Naive thymus-derived CD8-positive, alpha-beta T cell (primary cell): ENCODE measurements at places on chromosomes 2 and 18. TPM values are rescaled to one million over a fixed set of nuclear protein-coding genes. Genes with fewer than 3 reads are reported as not detected.

- H3K27me3 ChIP-seq: peaks cover 20% of the 10 kb centered on the region
- H3K4me3 ChIP-seq: peak overlapping the region; percentile 34
- DNase-seq: no peak
- H3K36me3 ChIP-seq: no peaks in the 10 kb centered on the region
- H3K27ac ChIP-seq: no peak overlapping the region
- no peaks in the 10 kb centered on the region for H3K4me1 ChIP-seq
Observed at GRCh38 chr18:37393945-37394609, 171.5 kb downstream of the CELF4 start.

DNA sequence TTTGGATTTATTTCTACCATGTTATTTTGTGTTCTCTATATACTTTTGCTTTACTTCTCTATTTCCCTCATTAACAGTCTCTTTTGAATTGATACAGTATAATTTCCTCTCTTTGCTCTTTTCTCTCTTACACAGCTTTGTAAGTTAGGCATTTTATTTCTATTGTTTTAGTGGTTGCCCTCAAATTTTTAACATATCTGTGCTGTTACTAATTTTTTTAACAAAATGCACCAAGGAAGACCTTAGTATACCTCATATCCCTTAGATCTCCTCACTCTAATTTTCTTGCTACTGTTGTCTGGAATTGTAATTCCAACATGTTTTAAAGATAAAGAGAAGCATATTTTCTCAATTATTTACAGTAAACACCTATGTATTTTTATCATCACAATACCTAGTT, 416.8 kb upstream of the SLC14A2 start:
- H3K4me3 ChIP-seq: no peak overlapping the region
- no peak for DNase-seq
- H3K36me3 ChIP-seq: no peaks in the 10 kb centered on the region
- H3K4me1 ChIP-seq: no peaks in the 10 kb centered on the region

DNA sequence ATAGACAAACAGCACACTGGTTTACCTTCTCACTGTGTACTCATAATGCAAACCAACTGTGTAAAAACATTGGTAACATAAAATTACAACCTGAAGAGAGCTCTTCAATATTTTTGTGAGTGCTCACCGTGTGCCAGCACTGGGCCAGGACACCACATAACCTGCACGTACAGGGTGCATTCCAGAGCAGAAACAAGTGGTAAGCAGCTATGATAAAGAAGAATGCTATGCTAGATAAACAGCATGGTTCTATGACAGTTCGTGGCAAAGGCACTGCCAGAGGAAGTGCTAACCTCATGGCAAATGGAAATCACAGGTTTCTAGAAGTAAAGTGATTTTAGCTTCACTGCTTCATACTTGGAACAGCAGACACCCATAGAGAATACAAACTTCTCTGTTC, 343.5 kb downstream of the MTX2 start:
- H3K27ac ChIP-seq: no peak overlapping the region
- H3K4me1 ChIP-seq: no peaks in the 10 kb centered on the region
- H3K4me3 ChIP-seq: no peak overlapping the region
- peaks cover 18% of the 10 kb centered on the region for H3K27me3 ChIP-seq
- H3K36me3 ChIP-seq: no peaks in the 10 kb centered on the region
- no peak for DNase-seq

- no peak overlapping the region for H3K27ac ChIP-seq
- H3K36me3 ChIP-seq: no peaks in the 10 kb centered on the region
- no peak for DNase-seq
- H3K4me1 ChIP-seq: no peaks in the 10 kb centered on the region
- H3K27me3 ChIP-seq: no peaks in the 10 kb centered on the region
- no peak overlapping the region for H3K4me3 ChIP-seq
Observed at GRCh38 chr2:128607911-128608506, 289.3 kb upstream of the HS6ST1 start.

DNA sequence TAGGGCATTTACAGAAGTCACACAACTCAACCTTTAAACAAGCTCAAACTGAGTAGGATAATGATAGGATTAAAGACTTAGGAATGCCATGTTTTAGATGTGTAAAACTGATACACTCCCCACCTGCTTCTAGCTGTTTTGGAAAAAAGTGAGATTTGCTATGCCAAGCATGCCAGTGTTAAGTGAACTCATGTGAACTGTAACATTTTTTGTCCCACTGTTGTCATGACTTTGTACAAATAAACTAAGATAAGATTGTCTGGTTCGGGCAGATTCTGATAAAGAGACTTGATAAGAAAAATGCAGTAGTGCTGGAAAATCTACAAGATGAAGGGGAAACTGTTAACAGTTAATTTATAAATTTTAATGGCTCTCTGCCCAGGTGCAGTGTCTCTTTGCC, 66.5 kb downstream of the GLS start:
- peaks cover 5% of the 10 kb centered on the region for H3K4me1 ChIP-seq
- H3K27me3 ChIP-seq: no peaks in the 10 kb centered on the region
- DNase-seq: no peak
- peak overlapping the region; percentile 91 for H3K27ac ChIP-seq

Gene CXCR2
- not detected for total RNA-seq

DNA sequence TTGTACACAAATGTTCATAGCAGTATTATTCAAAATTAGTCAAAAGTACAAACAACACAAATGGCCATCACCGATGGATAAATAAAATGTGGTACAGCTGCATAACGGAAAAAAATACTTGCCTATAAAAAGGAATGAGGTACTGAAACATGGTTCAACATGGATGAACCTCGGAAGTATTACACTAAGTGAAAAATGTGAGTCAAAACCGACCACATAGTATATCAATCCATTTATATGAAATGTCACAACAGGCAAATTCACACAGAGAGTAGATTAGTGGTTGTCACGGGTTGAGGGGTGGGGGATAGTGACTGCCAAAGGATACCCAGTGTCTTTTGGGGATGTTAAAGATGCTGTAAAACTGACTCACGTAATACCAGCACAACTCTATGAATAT, 3.5 kb downstream of the SS18 start:
- H3K27me3 ChIP-seq: no peaks in the 10 kb centered on the region
- no peak for DNase-seq
- H3K4me1 ChIP-seq: peaks cover 38% of the 10 kb centered on the region

Gene UCN
- total RNA-seq: 6.9 TPM

GRCh38 chr2:33607251-33607721, 8.2 kb upstream of the FAM98A start:
- H3K4me1 ChIP-seq: peaks cover 2% of the 10 kb centered on the region
- H3K27me3 ChIP-seq: peaks cover 8% of the 10 kb centered on the region
- H3K36me3 ChIP-seq: no peaks in the 10 kb centered on the region
- no peak overlapping the region for H3K27ac ChIP-seq
- no peak overlapping the region for H3K4me3 ChIP-seq

DNA sequence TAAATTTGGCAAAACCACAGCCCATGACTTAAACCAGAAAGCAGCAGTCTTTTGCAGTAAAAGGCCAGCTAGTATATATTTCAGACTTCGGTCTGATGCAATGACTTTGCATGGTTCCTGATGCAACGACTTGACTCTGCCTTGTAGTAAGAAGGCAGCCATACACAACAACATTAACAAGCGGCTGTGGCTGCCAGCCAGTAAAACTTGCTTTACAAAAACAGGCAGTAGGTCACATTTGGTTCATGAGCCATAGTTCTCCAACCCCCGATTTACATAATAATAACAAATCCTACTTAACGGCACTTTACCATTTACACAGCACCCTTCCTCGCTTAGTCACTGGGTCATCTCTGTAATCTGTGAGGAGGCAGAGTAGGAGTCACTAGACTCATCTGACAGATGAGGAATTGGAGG, 410.3 kb downstream of the LRATD1 start:
- H3K36me3 ChIP-seq: no peaks in the 10 kb centered on the region
- no peak overlapping the region for H3K4me3 ChIP-seq
- H3K27ac ChIP-seq: no peak overlapping the region
- DNase-seq: no peak
- H3K27me3 ChIP-seq: peaks cover 21% of the 10 kb centered on the region
- no peaks in the 10 kb centered on the region for H3K4me1 ChIP-seq

DNA sequence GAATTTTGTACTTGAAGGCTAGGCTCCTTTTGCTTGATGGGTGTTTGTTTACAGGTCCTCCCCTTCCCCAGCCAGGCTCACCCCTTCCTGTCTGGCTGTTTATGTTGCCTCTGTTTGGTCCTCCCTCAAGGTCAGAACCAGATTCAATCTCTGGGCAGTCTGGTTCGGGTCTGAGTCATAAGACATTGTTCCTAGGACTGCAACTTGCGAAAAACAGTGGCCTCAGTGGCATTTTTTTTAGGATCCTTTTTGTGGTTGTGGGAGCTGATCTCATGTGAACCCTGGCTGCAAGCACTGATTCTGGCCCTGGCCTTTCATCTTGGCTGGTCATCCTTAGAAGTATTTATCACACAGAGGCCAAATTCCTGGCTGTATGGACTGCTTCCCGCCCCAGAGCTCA, 370.4 kb downstream of the CLIP4 start:
- H3K4me1 ChIP-seq: no peaks in the 10 kb centered on the region
- H3K27me3 ChIP-seq: peaks cover 33% of the 10 kb centered on the region
- H3K4me3 ChIP-seq: no peak overlapping the region

Gene ARHGAP25
- 124 TPM for total RNA-seq

Gene CYP27A1
- 0.49 TPM for total RNA-seq

Gene TTLL4
- 23.1 TPM for total RNA-seq

- peaks cover 31% of the 10 kb centered on the region for H3K36me3 ChIP-seq
- peaks cover 15% of the 10 kb centered on the region for H3K4me1 ChIP-seq
- peaks cover 80% of the 10 kb centered on the region for H3K27me3 ChIP-seq
- DNase-seq: no peak
Observed at GRCh38 chr2:104863146-104863467, 9.2 kb downstream of the POU3F3 start.

DNA sequence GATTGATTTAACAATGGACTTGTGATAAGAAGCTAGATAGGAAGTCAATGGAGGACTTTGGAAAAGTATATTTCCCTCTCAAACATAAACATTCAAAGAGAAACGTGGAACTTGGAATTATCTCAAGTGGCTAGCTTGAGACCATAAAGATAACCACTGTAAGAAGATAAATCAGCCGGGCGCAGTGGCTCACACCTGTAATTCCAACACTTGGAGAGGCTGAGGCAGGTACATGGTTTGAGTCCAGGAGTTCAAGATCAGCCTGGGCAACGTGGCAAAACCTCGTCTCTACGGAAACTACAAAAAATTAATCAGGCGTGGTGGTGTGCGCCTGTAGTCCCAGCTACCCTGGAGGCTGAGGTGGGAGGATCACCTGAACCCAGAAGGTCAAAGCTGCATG, 405.9 kb upstream of the ACVR2A start:
- H3K4me3 ChIP-seq: no peak overlapping the region
- no peak overlapping the region for H3K27ac ChIP-seq
- H3K36me3 ChIP-seq: no peaks in the 10 kb centered on the region

Gene CDKL4
- total RNA-seq: not detected

Gene PAX3
- not detected for total RNA-seq

DNA sequence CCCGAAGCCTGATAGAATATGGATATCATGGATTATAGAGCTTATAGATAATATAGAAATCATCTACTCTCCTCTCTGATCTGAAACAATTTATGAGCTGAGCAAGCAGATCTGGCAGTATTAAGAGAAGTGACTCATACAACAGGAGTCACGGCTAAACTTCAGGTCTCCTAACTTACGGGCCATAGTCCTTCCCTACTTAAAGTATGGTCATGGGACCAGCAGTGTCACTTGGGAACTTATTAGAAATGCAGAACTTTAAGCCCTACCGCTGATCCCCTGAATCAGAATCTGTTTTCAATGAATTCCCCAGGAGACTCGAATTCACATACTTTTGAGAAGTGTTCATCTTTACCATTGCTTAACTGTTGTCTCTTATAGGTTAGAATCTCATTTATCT, 195.7 kb upstream of the FANCL start:
- no peaks in the 10 kb centered on the region for H3K36me3 ChIP-seq
- no peak overlapping the region for H3K4me3 ChIP-seq
- no peak for DNase-seq
- H3K27ac ChIP-seq: no peak overlapping the region

GRCh38 chr18:2186967-2187366, 384.3 kb downstream of the METTL4 start:
- H3K4me1 ChIP-seq: no peaks in the 10 kb centered on the region
- DNase-seq: no peak
- no peaks in the 10 kb centered on the region for H3K36me3 ChIP-seq
- H3K4me3 ChIP-seq: no peak overlapping the region
- no peak overlapping the region for H3K27ac ChIP-seq

Gene GPR55
- total RNA-seq: 10.4 TPM
